ENCODE measurements at places on chromosomes 11 and 22.

GRCh38 chr11:114259124-114259526, 37.1 kb upstream of the NNMT start:
- DNase-seq, result no peak

DNA sequence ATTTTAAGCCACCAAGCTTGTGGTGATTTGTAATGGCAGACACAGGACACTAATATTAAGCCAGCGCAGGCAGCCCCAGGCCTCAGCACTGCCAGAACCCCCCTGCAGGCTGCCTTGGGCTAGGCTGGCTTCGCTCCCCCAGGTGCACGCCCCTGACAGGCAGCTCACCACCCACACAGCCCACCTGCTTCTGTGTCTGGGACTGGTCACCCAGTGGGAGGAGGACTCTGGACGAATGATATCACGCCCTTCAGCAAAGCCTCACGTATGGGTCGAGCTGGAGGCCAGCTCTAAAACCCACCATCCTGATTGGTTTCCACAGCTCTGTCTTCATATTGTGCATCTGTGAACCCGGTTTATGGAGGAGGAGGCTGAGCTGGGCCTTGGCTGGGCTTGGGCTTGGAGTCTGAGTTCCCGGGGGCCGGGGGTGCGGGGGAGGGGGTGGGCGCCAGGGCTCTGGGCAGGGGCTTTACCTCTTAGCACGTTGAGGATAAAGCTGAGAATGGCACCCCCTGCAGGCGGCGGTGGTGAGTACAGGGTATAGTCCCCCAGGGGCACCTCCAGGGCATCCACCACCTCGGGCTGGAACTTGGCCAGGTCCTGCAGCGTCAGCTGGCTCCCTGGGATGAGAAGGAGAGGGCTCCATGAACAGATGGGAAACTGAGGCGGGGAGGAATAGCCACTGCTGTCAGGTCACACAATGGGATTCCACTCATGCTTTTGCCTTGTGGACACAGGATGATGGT, 13.8 kb downstream of the GGT5 start:
- DNase-seq, result no peak

GRCh38 chr11:28834877-28835276, 726.7 kb downstream of the METTL15 start:
- peak; percentile 66 for DNase-seq

DNA sequence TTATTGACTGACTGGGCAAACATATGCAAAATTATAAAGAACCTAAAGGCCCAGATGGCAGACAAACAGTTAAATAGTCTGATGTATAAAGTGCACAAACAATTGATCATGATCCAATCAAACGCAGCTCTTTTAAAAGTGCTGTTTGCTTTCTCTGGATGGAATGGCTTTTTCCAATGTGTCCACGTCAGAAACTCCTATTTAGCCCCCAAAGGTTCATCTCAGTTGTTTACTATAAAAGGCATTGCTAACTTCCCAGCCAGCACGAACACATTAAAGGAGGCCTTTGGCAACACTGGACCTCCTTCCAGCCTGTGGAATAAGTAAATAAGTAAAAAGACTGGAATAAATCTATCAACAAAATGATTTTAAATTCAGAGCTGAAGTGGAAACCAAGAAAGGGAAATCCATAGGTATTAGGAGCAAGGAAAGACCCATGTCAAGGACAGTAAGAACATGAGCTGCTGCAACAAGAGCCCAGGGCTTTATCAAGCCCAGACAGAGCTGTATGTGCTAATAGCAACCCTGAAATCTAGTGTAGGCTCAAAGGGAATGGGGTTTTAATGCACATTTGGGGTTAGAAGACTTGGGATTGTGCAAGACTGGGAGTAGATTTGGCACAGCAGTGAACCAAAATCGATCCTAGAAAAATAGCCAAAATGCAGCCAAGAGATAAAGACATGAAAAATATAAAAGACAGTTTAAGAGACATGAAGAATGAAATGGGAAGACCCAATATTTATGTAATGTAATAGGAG, 105.4 kb downstream of the EFCAB6 start:
- no peak for DNase-seq

GRCh38 chr11:105937738-105938137, 84.3 kb downstream of the MSANTD4 start:
- no peak for DNase-seq

Data from myocyte (in vitro differentiated cells).